ENCODE measurements at places on chromosomes 4 and X.

DNA sequence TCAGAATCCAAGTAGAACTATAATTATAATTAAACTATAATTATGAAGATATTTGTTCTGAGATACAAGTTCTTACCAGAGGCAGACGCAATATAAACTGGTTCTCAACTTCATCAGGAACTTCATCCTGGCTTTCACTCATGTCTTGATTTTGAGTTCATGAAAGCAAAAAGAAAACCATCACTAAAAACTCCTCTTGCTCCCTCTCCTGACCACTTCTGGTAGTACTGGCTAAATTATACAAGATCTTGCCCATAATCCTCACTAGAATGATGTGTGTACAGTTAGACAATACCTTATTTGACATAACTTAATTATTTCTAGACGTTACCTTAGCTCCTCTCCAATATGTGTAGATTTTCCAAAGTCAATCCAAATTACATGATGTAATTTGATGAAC, 3.7 kb downstream of the TAF7L start:
- DNase-seq: no peak

GRCh38 chrX:134365904-134366303, 94.1 kb upstream of the HPRT1 start:
- no peak for DNase-seq

DNA sequence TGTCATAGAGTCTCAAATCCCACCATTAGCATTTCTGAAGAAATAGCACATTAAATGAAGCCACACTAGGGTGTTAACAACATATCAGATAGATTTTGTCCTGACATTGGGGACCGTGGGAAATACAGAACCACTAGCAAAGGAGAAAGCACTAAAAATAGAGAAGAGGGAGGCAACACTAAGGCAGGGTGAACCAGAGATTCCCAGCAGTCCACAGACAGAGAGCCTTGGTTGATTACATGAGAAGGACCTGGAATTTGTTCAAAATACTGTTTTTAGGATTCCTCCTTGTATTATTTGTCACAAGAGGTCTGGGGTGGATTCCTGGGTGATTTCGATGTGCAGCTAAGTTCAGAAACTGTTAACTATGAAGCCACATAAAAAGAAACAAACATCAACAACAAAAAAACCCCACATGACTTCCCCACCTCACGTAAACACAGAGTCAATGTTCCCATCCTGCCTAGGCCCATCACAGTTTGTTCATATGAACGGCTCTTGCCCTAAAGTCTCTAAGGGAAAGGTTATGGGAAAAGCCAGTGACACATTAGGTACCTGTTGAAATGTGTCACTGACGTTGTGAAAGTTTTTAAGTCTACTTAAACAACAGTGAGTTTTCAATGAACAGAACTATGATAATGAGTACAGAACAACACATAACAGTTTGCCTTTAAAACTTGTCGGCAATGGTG, 23.6 kb upstream of the GRSF1 start:
- no peak for DNase-seq

DNA sequence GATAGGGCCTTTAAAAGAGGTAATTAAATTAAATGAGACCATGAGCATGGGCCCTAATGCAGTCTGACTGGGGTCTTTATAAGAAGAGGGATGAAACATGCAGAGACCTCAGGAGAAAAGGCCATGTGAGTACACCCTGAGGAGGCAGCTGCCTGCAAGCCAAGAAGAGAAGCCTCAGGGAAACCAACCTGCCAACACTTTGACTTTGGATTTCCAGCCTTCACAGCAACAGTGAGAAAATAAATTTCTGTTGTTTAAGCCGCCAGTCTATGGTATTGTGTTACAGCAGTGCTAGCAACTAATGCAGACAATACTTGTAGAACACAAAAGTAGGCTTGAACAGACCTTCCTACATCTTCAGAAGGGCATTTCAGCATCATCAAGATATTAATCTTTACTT, 52.3 kb downstream of the SMAD1 start:
- no peak for DNase-seq

DNA sequence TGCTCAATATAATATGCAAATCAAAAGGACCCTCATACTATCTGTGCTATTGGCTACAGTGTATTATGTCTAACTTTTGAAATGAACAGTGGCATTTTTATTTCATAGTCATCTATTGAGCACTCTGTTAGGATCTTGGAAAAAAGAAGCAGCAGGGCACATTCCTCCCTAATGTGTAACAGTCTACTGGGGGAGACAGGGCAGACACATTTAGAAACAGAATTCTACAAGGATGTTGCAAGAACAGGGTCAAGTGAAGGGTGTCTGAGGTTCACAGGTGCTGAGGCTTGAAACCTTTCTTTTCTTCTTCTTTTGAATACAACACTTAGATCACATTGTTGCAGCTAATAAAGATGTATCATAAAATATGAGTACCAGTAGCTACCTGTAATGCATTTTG, 129.7 kb upstream of the SLC4A4 start:
- DNase-seq: no peak

DNA sequence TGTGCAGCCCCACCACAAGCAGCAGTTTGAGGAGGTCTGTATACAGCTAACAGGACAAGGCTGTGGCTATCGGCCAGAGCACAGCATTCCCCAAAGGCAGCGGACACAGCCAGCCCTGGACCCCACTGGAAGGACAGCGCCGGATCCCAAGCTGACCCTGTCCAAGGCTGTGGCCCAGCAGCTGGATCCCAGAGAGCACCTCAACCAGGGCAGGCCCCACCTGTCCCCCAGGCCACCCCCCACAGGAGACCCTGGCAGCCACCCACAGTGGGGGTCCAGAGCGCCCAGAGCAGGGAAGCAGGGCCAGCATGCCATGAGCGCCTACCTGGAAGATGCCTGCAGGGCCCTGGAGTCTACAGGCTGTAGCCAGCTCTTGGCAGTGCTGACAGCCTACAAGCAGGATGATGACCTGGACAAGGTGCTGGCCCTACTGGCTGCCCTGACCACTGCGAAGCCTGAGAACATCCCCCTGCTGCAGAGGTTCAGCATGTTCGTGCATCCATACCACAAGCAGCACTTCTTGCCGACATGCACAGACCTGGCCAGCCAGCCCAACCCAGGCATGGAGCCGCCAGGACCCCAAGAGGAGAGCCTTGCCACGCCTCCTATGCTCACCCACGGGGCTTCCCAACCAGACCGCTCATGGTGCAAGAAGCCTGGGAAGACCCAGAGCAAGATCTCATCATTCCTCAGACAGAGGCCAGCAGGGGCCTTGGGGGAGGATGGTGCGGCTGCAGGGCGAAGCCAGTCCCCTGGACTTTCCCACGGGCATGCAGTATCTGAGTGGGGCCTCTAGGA, 62.0 kb downstream of the ALPK1 start:
- no peak for DNase-seq

GRCh38 chr4:19417256-19417655, 834.4 kb upstream of the SLIT2 start:
- DNase-seq: no peak

DNA sequence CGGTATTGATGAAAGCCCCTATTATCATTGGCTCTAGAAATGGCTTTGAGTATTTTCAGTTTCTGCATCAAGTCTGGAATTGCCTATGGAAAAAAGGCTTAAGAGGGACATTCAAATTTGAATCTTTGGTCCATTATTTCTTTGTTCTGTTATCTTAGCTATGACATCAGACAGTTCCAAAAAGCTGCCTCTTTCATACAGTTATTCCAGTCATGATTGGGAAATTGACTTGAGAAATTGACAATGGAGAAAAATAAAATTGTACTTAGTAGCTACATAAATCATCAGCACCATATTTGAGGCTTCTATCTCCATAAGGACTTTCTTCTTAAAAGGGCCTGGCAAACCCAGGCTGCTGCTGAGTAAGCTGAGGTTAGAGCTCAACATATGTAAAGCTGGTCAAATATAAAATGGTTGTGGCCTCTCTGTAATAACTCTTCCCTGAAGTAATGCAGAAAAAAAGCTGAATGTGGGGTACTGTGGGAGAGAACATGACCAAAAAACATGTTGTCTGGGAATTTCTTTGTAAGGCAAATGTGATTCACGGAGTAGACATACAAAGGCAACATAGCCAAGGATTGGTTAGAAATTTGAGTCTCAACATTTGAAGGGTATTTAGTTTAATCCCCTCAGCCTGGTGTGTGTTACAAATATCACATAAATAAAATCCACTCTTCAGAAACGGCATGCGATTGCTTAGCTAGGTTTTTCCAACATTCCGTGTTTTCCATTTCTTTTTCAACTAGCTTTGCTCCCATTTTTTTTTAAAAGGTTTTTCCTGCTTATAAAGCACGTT, 100.9 kb downstream of the LNX1 start:
- no peak for DNase-seq

DNA sequence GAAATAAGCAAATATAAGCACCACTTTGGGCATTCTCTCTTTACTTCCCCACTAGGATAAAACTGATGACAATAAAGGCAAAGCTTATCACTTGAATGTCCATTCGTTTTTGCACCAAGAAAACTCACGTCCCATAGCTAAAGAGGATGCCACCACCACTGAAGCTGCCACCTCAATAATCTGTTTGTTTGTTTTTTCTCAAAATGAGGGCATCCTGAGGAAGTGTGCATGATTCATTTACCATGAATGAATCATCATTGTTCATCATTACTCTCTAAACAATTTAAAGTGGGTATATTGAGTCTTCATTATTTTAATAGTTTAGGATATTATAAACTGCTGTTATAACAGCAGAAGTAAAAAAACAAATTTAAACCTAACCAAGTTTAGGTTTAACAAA, 168.2 kb downstream of the DCTD start:
- no peak for DNase-seq

DNA sequence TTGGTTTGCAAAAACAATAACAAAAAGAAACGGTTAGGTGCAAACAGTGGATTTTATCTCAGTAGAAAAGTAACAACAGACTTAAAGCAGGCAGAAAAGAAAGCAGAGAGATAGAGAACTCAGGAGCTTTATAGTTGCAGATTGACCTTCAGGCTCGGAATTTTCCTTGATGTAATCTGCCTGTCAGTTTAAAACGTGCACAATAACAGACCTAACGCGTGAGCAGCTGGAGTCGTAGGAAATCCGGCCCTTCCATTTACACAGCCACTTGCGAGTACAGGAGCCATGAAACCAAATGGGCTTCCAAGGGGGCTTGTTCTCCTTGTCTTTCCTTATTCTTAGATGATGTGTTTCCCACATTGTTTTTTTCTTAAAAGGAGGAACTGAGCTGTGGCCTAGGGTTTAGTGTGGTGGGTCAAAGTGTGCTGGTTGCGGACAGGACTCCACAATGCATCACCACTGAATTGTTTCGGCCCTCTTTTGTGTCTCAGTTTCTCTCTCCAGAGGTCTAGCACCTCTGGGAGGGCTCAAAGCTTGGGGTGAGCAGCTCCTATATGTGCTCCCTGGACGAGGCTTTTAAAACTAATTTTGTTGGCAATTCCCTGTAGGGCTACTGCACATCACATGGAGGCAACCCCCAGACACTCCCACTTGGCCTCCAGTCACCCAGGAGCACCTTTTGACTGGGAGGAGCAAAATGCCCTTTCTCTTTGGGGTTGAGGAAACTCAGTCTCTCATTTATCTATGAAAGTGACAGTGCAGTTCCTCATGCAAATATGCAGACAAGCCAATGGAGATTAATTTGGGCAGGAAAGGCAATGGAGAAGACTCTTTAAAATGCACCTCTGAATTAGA, 13.9 kb upstream of the MPP1 start:
- no peak for DNase-seq

GRCh38 chr4:40881851-40882250, 132.1 kb downstream of the NSUN7 start:
- no peak for DNase-seq
